ENCODE measurements at places on chromosomes 13 and 19.

- no peak for DNase-seq
These were observed 142.0 kb downstream of the ZNF737 start for GRCh38 chr19:20423381-20424197.

- DNase-seq, result no peak
These were observed 12.9 kb downstream of the LMTK3 start for GRCh38 chr19:48498595-48499311.

DNA sequence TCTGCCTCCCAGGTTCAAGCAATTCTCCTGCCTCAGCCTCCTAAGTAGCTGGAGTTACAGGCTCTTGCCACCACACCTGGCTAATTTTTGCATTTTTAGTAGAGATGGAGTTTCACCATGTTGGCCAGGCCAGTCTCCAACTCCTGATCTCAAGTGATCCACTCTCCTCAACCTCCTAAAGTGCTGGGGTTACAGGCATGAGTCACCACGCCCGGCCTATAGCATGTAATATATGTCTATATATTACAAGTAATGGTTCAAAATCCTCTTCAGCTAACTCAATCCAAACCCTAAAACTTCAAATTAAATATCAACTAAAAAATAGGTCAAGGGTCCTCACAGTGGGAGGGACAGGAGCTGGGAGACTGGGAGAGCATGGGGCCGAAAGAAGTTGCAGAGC, 28.0 kb downstream of the FPR3 start:
- DNase-seq, result no peak

DNA sequence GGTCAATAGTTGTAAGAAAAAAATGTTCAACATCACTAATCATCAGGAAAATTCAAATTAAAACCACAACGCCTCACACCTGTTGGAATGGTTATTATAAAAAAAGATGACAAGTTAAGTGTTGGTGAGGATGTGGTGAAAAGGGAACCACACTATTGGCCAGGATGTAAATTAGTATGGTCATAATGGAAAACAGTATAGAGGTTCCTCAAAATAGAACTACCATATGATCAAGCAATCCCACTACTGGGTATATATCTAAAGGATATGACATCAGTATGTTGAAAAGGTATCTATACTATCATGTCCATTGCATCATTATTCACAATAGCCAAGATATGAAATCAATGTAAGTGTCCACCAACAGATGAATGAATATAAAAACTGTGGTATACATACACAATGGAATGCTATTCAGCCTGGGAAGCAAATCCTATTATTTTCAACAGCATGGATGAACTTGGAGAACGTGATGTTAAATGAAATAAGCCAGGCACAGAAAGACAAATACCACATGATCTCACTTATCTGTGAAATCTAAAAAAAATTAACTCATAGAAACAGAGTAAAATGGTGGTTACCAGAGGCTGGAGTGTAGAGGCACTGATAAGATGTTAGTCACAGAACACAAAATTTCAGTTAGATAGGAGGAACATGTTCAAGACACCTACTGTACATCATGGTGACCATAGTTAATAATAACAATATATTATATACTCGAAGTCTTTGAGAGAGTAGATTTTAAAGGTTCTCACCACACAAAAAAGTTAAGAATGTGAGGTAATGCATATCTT, 56.6 kb downstream of the TBC1D4 start:
- no peak for DNase-seq

DNA sequence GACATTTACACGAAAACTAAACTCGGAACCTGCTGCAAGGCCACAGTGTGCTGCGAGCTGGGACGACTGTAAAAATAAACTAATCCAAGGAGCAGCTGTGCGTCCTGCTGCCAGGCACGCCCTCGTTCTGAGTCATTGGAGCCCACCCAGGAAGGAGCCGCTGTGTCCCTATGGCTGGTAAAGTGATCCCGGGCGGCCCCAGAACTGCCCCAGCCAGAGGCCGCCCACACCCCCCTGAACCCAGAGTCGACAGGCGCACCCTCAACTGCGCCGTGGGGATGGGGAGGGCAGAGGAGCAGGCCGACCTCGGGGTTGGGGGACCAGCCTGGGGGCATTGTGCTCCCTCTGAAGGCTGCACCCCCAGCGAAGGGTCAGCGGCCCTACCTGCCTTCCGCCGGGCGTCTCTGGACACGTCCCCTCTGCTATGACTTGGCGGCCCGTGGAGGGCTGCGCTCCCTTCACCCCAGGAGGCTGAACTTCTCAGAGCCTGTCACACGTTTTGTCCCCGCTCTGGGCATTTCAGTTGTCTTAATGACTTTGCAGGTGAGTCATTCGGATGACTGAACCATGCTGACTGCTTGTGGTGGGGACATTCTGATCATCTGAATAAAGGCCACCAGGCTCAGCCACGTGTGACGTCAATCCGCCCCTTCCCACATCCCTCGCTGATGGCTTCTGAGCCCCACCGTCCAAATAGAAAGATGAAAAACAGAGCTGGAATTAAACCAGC, 42.7 kb downstream of the ADPRHL1 start:
- no peak for DNase-seq

DNA sequence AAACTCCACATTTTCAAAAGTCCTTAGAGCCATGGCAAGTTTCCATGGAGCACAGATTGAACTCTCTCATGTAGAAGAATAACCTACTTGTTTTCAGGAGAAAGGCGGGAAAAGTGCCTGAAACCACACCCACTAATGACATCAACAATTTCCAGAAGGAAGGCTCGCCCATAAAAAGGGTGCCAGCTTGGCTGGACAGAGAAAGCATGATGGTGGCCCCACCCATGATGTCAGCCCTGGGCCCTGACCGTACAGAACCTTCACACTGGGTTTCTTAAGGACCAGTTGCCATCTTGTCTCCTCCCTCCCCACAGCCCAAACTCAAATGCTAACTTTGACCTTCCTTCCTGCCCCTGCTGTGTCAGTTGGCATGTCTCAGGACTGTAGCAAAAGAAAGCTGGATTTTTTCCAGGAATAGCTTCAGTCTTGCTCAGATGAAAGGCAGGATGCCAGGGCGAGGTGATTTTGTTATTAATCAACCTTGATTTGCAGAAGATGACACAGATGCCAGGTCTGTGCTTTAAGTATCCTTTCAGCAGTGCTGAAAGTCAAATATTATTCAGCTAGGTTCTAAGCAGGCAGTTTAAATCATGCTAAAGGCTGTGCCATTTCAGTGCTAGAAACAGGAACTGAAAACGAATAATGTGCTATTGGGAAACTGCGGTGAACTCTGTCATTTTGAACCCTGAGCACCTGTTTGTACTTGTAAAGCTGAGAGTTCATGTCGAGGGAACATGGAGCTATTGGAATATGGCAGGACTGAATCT, 89.5 kb upstream of the RFC3 start:
- DNase-seq, result no peak
